ENCODE measurements at places on chromosomes 11 and 22. TPM values are rescaled to one million over a fixed set of nuclear protein-coding genes. Genes with fewer than 3 reads are reported as not detected.

The FOLR1 gene
- total RNA-seq = 4.7 TPM

The APOL6 gene
- total RNA-seq = 23.3 TPM

DNA sequence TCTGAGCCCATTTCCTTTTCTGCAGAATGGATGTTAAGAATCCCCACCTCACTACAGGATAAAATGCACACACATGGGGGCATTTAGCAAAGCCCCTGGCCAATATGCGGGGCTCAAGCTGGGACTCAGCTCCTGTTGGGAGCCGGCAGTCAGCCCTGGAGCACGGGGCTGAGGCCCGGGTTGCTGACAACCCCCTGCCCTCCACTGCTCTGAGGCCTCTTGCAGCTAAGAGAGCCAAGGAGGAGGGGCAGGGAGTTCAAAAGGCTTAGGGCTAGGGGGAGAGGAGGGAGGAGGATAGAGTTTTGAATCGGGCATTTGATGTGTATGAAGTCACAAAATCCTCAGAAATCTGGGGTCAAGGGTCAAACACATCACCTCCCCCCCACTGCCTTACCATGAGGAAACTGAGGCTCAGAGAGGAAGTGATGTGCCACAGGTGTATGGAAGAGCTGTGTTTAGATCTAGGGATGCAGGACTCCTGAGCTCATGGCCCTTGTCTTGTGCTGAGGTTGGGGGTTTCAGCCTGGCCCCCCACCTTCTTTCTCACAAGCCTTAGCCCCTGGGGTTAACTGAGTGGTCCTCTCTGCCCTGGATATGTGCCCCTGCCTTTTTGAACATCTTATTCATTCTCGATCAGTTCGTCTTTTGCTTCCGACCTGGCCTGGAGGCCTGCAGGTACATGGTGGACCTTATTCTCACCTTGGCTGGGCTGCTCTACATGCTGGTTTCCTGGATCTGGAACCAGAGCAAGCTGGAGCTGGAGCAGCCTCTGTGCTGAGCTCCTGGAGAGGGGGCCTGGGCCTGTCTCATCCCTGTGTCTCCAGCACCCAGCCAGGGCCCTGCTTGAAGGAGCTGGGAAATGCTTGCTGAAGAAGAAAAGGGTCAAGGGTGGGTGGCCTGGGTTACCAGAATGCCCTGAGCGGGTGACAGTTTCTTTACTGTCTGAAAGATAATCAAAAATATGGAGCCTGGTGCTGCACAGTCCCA lies 80.3 kb downstream of the LRRC32 start:
- no peak overlapping the region for H3K4me3 ChIP-seq
- no peaks in the 10 kb centered on the region for H3K4me1 ChIP-seq
- H3K27ac ChIP-seq = no peak overlapping the region
- no peaks in the 10 kb centered on the region for H3K36me3 ChIP-seq
- DNase-seq = no peak
- H3K27me3 ChIP-seq = no peaks in the 10 kb centered on the region

DNA sequence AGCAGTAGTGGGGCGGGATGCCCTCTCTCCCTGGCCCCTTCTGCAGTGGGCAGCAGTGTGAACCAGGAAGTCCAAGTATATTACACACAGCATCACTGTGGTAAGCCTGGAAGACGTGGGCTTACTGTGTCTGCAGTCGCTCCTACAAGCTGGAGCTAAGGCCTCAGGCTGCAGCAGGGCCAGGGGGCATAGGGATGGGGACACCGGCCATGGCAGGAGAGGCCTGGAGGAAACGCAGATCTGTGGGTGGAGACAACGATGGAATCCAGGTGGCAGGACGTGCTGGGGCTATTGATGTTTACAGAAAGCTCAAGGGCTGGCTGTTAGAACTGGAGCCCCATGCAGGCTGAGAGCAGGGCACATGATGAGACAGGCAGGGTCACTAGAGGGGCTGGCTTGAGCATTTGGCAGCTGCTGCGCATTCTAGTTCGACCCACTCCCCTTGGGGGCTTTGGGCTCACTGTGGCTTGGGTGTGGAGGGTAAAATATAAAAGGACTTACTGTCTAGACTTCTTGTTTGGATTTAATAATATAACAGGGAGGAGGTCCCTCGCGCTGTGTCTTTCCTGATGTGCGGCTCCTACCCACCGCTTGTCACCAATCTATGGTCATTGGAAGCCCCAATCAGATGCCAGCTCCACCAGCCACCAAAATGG lies 539.5 kb downstream of the TBC1D22A start:
- no peak overlapping the region for H3K4me3 ChIP-seq
- H3K27me3 ChIP-seq = no peaks in the 10 kb centered on the region
- no peak for DNase-seq
- H3K27ac ChIP-seq = no peak overlapping the region

The SEPTIN3 gene
- 1.4 TPM for total RNA-seq

DNA sequence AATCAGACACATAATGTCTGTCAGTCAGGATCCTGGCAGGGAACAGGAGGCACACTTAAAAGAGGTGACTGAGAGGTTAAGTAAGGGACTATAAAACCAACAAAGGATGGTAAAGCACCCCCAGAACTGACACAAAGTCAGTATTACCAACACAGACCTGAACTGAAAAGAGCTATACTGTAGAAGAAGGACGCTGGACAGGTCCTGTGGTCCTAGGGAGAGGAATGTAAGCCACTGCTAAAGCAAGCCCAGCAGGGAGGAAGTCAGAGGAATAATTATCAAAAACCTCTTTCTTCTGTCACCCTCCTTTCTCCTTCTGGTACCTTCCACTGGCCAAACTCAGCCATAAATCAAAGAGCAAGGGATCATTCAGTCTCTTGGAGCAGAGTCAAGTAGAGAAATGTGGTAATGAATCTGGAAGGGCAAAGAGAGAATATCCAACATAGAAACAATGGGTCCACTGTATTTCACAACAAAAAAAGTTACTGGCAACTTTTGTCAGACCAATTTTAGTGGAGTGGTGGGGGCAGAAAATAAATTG lies 33.4 kb upstream of the ANGPTL5 start:
- no peak overlapping the region for H3K27ac ChIP-seq
- H3K36me3 ChIP-seq = no peaks in the 10 kb centered on the region
- no peak overlapping the region for H3K4me3 ChIP-seq
- H3K27me3 ChIP-seq = no peaks in the 10 kb centered on the region
- no peak for DNase-seq
- no peaks in the 10 kb centered on the region for H3K4me1 ChIP-seq

Measured in ovary (tissue), 10 donors.